ENCODE measurements at places on chromosomes 6 and 20.

- no peak for DNase-seq
Measured at GRCh38 chr6:100101644-100102043, 107.6 kb upstream of the MCHR2 start.

DNA sequence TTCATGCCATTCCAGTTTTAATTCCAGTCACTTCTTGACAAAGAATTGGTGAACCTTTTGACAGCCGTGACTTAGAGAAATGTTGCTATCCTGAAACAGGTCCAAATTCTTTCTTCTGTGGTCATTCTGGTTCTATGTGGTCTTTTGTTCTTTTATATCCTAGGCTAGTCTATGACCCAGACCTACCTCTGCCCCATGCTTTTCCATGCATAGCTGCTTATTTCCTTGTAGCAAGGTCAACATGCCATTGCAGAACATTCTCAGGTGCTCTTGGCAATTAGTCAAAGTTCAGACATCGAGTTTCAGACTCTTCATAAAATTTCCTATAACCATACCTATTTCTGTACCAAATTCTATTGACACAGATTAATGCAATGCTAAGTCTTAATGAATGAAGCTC is 202.6 kb downstream of the PLCB1 start:
- DNase-seq = no peak

DNA sequence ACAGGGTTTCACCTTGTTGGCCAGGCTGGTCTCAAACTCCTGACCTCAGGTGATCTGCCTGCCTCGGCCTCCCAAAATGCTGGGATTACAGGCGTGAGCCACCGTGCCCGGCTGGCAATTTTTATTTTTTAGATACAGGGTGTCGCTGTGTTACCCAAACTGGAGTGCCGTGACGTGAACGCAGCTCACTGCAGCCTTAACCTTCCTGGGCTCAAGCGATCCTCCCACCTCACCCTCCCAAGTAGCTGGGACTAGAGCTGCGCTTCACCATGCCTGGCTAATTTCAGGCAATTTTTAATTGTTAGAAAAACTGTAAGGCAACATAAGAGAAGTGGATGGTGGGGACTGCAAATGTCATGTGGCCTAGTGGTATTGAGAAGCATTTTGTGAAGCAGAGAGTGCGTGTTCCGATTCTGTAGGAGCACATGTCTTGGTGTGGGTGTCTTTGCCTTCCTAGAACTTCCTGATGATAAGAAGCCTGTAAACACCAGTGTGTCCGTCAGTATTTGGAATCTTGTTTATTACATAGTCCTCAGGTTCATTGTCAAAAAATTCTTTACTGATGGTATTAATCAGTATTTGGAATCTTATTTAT is 18.0 kb downstream of the JARID2 start:
- no peak for DNase-seq

GRCh38 chr6:20417819-20418218 is 16.1 kb downstream of the E2F3 start:
- no peak for DNase-seq

DNA sequence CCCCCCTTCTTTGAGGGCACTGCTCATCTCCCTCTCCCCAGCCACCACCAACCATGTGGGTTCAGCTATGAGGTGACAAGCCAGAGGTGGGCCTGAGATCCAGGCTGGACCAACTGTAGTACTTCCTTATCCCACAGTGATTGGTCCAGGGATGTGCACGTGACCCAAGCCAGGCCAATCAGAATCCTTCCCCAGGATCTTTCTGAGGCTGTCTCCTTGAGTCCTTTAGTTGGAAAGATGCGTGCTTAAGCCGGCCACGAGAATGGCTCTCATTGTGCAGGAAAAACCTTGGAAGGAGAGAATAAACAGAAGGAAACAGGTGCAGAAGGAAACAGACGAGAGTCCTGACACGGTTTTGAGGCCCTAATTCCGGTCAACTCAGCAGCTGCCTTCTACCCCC is 39.2 kb downstream of the ZC3H12D start:
- no peak for DNase-seq

- DNase-seq = no peak
Measured at GRCh38 chr6:108851756-108852155, 3.5 kb downstream of the ARMC2 start.

GRCh38 chr6:4139272-4139671 is 3.9 kb upstream of the ECI2 start:
- no peak for DNase-seq

DNA sequence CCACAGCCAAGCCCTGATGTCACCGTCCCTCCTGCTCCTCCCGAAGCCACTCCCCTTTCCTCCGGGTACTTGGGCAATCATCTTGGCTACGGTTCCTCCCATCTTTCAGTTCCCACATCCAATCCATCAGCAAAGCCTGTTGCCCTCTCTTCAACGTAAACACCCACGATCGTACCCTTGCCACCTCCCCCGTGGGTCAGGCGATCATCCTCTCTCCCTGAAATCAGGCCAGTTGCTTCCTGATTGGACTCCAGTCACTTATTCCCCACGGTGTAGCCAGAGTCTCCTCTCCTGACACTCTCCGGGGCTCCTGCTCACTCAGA is 44.5 kb downstream of the SULF2 start:
- DNase-seq = no peak

DNA sequence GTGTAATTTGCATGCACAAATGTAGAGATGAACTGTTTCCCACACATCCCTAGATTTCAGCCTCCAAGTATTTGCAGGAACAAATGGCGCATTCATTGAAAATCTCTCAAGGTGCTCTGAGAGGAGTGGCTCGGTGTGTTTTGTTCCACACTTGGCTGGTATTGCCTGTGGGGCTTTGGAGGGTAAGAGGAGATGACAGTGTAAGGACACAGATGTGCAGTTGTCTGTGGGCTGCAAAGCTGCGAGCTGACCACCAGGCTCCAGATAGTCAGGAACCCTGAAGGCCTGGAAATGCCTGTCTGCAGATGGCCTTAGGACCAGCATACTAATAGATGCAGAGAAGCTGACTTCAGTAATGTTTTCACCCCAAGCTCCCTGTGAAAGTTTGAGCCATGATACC is 57.7 kb upstream of the PBOV1 start:
- DNase-seq = no peak

DNA sequence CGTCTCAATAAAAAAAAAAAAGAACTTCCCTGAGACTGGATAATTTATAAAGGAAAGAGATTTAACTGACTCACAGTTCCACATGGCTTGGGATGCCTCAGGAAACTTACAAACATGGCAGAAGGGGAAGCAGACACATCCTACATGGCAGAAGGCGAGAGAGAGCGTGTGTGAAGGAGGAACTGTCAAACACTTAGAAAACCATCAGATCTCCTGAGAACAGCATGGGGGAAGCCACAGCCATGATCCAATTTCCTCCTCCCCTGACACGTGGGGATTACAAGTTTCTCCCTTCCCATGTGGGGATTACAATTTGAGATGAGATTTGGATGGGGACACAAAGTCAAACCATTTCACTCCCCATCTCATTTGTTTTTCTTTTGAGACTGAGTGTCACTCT is 46.6 kb upstream of the TFAP2C start:
- DNase-seq = no peak

DNA sequence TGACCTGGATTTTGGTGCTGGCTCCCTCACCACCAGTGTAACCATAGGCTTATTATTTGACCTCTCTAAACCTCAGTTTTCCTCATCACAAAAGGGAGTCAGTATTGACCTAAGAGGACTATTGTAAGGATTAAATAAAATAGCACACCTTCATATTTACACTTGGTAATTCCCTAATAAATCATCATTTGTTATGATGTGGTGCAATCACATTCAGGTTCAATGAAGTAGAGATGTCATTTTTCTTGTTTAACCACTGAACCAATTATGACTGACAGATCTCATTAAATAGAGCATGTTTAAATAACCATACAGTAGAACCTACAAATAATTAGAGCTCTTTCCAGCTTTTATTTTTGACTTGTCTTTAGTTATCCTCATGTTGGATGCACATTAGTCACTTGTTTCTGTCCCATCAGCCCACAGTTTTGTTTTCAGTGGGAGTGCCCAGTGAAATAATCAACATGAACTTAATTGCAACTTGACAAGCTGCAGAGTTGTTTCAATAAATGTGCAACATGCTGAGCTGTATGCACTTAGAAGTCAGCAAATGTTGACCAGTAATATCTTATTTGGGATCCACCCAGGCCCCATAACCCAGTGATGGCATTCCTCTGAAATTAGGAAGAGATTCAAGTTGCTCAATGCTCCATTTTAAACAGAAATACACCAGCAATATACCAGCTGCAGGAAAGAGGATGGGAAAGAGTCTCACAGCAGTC is 451.7 kb upstream of the MARCKS start:
- DNase-seq = no peak

GRCh38 chr6:125301435-125302391 is at the start of gene HDDC2:
Gene HDDC2 (minus strand): TSS chr6:125301967. CDS start chr6:125301932, 35 bp downstream.
- DNase-seq = peak; percentile 31

DNA sequence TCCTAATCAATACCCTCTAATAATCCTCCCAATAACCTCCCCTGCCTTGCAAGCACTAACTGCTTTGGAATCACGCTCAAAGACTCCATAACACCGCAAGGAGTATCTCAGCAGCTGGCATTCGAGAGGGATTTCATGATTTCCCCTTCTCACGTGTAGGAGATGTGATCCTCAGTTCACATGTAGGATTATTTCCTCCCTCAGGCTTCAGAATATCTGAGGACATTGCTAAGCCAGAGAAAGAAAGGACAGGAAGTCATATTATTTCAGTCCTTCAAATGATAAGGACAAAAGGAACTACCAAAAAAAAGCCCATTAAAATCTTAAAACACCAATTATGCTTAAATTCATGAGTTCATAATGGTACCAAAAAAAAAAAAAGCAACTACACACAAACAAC is 122.9 kb downstream of the NFATC2 start:
- DNase-seq = no peak

GRCh38 chr20:44552950-44553908 is 29.1 kb upstream of the PKIG start:
- no peak for DNase-seq

DNA sequence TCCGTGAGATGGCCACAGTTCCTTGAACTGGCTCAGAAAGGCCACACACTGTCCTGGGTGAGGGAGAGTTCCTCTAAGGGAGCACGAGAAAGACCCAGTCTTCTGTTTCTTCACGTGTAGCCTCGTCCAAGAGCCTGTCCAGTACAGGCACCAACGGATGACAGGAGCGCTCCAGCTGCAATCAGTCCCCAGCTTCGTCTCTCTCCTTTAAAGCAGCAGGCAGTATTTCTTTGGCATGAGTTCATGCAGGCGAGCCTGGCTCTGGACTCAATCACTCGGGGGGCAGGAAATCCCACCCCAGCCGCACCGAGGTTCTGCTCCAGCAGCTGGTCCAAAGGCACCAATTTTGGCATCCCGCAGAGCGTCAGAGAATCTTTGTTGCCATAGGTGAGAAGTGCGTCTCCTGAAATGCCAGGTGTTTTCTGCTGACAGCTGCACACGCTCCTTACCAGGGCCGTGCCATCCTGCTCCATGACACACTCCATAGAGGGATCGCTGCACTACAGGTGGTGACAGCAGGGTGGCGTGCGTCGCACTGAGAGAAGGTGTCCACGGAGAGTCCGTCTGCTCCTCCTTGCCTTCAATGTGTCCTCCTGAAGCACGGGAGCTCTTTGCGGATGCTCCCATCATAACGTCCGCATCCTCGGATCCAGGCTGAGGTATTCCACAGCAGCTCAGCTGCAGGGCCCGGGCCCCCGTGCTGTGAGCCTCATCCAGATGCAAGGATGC is 59.6 kb upstream of the AFDN start:
- no peak for DNase-seq

DNA sequence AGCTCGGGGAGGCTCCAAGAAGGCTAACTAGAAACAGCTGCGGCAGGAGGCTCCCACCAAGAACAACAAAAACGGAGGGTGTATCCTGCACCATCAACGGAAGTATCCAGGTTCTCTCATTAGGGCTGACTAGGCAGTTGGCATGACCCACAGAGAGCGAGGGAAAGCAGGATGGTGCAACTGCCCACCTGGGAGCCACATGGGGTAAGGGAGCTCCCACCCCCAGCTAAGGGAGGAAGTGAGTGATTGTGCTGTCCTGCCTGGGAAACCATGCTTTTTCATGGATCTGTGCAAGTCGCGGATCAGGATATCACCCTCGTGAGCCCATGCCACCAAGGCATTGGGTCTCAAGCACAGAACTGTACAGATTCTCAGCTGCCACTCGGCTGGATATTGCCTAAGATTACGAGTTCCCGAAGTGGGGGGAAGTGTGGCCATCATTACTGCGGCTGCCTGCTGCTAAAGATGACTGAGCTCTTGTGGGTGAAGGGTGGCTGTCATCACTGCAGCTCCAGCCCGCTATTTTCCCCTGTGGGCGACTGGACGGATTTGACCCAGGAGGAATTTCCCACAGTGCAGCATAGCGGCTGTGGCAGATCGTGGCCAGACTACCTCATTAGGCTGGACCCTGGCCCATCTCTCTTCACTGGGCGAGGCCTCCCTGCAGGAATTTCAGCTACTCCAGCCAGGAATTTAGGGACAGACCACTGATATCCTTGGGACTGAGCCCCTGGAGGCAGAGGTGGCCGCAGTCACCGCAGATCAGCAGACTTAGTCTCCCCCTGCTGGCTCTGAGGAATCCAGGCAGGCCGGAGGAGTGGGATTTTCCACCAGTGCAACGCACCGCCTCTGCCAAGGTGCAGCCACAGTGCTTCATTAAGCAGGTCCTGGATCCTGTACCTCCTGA is 515.7 kb downstream of the FRK start:
- no peak for DNase-seq

DNA sequence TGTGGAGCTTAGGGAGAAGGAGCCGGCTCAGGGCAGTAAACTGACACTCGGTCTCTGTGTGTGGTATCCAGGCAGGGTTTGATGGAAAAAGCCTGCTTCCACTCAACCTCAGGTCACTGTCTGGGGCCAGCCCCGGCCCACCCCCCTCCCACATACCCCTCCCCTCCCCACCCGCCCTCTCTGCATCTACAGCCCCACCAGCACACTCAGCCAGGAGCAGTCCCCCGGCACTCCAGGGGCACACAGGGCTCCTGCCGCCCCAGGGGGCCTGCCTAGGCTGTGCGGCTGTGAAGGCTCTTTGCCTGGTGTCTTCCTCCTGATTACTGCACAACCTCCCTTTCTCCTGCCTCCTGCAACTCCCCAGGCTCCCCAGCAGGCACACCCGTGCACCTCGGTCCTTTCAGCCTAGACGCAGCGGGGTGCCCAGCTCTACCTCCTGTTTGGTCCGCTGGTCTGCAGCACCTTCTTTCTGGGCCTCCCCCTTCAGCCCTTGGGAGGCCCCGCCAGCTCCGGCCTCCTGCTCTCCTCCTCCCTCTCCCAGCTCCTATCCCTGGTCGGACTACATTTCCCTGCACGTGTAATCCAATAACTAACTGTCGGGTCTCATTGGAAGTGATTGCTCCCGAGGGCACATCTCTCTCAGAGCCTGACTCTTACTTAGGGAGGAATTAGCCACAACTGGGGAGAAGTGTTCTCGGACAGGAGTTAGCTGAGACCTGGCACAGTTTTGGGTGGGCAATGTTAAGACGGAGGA is 1.3 kb upstream of the FOXF2 start:
- no peak for DNase-seq

GRCh38 chr6:44061375-44062104 is 65.7 kb downstream of the MRPL14 start:
- DNase-seq = no peak

GRCh38 chr6:166252601-166253000 is 55.6 kb downstream of the PRR18 start:
- DNase-seq = no peak

GRCh38 chr6:74357321-74357720 is 661.3 kb downstream of the CD109 start:
- no peak for DNase-seq

GRCh38 chr6:52420668-52421358 is 671 bp downstream of the EFHC1 start:
- no peak for DNase-seq
